Breast epithelium (tissue), 4 donors: ENCODE measurements at places on chromosomes 13 and 19.

DNA sequence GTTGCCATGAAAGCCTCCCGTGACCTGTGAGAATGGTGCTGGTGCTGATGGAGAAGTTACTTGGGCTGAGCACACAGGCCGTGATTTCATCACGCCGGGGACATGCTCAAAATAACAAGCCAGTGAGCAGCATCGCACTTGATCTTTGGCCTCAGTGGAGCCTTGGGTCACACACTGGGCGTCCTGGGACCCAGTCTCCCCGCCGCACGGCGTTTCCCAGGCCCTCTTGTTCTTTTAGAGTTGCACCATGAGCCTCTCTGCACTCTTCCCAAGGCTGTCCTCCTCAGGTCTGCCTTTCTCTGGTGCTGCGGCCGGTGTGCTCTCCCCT lies 9.5 kb upstream of the NDUFS7 start:
- no peak for DNase-seq

- DNase-seq, result no peak
Measured at GRCh38 chr19:41998246-41999020, 4.4 kb upstream of the ATP1A3 start.

DNA sequence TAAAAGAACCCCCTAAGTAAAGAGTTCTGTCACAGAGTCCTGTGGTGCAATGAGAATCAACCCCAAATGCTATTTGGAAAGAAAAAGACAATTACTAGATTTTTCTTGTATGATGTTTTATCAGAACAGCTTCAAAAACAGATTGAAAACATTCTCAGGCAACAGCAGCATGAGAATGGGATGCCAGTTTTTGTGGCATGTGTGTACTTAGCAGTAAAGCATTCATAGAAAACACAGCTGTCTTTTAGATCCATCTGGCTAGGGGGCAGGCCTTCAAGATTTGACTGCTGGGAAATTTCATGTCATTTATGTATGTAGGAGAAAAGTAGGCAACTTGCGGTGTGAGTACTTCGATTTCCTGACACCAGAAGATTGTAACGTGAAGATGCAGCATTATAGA lies 170.5 kb upstream of the HTR2A start:
- DNase-seq, result no peak

DNA sequence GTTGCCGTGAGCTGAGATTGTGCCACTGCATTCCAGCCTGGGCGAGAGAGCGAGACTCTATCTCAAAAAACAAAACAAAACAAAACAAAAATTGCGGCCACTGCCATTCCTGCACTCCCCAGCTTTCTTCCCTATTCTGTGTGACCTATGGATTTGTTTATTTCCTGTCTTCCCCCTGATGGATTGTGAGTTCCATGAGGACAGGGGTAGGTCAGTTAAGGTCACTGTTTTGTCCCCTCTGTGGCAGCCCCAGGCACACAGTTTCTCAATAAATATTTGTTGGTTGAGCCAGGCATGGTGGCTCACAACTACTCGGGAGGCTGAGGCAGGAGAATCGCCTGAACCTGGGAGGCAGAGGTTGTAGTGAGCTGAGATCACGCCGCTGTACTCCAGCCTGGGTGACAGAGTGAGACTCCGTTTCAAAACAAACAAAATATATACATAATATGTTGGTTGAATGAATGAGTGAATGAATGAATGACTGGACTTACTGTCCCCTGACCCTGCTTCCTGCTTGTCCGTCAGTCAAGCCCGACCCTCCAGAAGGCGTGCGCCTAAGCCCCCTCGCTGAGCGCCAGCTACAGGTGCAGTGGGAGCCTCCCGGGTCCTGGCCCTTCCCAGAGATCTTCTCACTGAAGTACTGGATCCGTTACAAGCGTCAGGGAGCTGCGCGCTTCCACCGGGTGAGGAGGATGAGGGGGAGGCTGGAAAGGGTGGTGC lies 5.0 kb downstream of the EBI3 start:
- no peak for DNase-seq

DNA sequence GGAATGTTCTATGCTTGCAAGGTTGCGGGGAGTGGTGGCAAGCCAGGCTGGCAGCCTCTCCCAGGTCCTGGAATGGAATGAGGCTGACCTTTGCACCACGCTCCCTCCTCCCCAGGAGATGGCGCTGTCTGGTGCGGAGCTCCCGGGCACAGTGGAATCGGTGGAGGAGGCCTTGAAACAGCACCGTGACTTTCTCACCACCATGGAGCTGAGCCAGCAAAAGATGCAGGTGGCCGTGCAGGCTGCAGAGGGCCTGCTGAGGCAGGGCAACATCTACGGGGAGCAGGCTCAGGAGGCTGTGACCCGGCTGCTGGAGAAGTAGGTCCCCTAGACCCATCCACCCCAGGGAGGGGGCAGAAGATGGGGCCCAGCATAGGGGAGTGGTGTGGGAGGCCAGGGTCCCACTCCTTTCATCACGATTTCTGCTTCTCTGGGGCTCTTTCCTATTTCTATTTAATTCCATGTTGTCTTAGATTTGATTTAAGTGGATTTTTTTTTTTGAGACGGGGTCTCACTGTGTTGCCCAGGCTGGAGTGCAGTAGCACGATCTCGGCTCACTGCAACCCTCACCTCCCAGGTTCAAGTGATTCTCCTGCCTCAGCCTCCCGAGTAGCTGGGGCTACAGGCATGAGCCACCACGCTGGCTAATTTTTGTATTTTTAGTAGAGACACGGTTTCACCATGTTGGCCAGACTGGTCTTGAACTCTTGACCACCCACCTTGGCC lies 53.2 kb upstream of the SHKBP1 start:
- no peak for DNase-seq
